Vagina (tissue), 2 donors: ENCODE measurements at places on chromosomes 12 and 14.
A peak's percentile ranks its signal among the peaks of the same experiment; 100 is the strongest.

- no peak for DNase-seq
Measured at GRCh38 chr14:55537782-55538181, 42.2 kb upstream of the KTN1 start.

GRCh38 chr14:103688906-103689902, 26.0 kb downstream of the XRCC3 start:
- no peak for DNase-seq

GRCh38 chr14:20384886-20385285, 28.4 kb downstream of the TEP1 start:
- no peak for DNase-seq

DNA sequence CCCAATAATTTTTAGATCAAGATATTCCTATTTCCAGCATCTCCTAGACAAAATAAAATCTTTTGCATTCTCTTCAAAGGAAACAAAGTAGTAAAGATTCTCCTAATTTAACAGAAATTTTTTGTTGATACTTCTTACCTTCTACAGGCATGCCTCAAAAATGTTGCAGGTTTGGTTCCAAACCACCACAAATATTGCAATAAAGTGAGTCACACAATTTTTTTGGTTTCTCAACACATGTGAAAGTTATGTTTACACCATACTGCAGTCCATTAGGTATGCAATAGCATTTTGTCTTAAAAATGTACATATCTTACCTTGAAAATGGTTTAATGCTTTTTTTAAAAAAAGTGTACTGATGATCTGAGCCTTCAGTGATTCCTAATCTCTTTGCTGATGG, 65.6 kb upstream of the USP15 start:
- DNase-seq, result no peak

GRCh38 chr12:86376052-86376451, 119.9 kb upstream of the MGAT4C start:
- no peak for DNase-seq

- no peak for DNase-seq
Measured at GRCh38 chr12:89662623-89663022, 46.0 kb downstream of the ATP2B1 start.

DNA sequence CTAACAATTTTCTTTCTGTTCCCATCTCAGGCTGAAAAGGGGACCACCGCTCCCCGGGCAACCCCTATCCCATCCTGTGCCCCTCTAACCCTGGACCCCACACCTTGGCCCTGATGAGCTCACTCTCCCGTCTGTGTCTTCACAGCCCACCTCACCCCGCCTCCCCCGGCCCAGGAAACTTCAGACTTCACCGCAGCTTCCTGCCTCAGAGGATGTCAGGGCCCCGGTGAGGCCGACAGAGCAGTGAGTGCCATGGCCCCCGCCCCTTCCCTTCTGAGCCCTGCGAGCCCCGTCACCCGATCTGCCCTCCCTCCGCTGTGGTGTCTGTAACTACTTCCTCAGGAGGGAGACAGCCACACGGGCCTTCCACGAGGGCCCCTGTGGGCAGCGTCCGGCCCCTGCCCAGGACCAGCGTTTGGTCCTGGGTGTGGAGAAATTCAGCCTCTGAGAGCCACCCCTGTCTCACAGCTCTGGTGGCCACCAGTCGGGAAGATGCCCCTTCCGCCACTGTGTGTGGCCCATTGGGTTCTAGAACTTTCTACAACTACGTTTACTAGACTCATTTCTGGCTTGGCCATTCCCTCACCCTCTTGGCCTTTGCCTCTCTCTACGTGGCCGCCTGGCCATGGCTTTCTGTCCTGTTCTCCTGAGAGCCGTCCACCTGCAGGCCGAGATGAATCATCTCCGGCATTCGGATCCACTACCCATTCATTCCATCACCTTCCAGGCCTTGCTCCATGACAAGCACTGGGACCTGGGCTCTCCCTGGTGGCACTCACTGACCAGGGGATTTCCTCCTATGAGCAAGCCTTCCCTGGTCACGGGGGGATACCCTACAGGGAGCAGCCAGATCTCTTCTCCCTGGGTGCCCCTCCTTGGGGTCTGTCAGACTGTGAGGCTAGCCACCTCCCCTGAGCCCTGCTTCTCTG, 3.4 kb downstream of the RHOF start:
- DNase-seq, result no peak

- DNase-seq, result no peak
Measured at GRCh38 chr12:119409043-119409442, 74.5 kb downstream of the CCDC60 start.

- no peak for DNase-seq
Measured at GRCh38 chr14:103230658-103231334, 103.2 kb upstream of the EIF5 start.

GRCh38 chr12:126944684-126945083, 1322.3 kb upstream of the TMEM132C start:
- DNase-seq, result no peak

- peak; percentile 97 for DNase-seq
Measured at GRCh38 chr14:103121846-103122584, 1.2 kb upstream of the TNFAIP2 start.

GRCh38 chr12:45224311-45224710, 8.4 kb downstream of the ANO6 start:
- no peak for DNase-seq

GRCh38 chr12:1794440-1795090, 25.8 kb upstream of the LRTM2 start:
- peak; percentile 72 for DNase-seq

DNA sequence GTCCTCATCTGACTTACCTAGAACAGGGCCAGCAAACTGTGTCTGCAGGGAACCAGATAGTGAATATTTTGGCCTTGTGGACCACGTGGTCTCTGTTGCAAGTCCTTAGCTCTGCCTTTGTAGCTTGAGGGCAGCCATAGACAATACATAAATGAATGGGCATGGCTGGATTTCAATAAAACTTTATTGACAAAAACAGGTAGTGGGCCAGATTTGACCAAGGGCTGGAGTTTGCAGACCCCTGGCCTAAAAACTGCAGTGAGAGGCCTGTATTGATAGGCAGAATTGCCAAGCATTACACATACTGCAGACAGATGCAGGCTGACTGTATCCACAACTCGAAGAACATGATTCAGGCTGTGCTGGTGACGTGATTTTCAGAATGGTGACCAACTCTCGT, 25.3 kb downstream of the CCDC63 start:
- DNase-seq, result no peak

GRCh38 chr14:100107236-100107635, 42.0 kb downstream of the EVL start:
- no peak for DNase-seq

GRCh38 chr14:61932974-61933373, 170.8 kb downstream of the SNAPC1 start:
- DNase-seq, result no peak

- no peak for DNase-seq
Measured at GRCh38 chr12:128069359-128069997, 197.5 kb upstream of the TMEM132C start.

GRCh38 chr12:14843425-14843887, at the start of gene ART4:
Gene ART4, minus strand, starts transcription at chr12:14843526. Its CDS starts 413 bp downstream, at chr12:14843113.
- DNase-seq, result no peak

- no peak for DNase-seq
Measured at GRCh38 chr14:64515053-64515452, 10.5 kb downstream of the ZBTB1 start.
